ENCODE measurements at places on chromosomes 1 and 21. TPM values are rescaled to one million over a fixed set of nuclear protein-coding genes. Genes with fewer than 3 reads are reported as not detected.

DNA sequence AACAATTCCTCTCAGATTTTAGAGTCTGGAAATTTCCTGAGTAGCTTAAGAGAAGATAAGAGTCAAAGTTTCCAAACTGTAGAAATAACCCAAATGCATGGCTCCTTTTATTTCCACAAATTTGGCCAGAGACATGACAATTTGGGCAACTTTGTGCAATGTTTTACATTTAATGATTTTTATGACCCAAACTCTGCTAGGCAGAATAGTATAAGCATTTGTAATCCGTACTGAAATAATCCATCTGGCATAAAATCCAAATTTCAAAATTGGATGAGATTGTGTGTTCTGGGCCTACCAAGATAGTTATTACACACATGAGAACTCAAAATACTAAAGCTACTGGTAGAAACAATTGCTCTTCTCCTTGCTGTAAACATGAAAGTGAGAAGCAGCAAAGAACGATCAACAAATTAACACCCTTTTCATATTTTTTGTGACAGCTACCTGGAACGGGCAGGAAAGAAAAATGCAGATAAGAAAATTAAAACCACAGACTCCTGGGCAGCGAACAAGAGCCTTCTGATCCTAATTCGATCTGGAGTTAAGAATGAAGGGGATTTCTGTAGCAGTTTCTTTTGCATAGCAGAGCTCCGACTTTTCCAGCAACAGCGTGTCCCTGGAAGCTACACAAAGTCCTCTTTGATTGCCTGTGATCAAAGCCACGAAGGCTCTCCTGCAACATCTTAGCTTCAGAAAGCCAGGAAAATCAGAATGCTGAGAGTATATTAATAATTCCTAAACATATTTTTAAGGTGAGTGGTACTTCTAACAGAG, 191.2 kb downstream of the GRIK1 start:
- no peak for DNase-seq

Gene HTR1D
- total RNA-seq: not detected

GRCh38 chr1:108537976-108538375, 21.9 kb upstream of the EEIG2 start:
- no peak for DNase-seq

- no peak for DNase-seq
Observed at GRCh38 chr21:34504595-34504994, 7.4 kb downstream of the KCNE1 start.

- DNase-seq: no peak
Observed at GRCh38 chr1:30001011-30001731, 722.2 kb downstream of the MATN1 start.

Gene OR14A2
- not detected for total RNA-seq

Gene LORICRIN
- not detected for total RNA-seq

Gene NUP210L
- total RNA-seq: 0.05 TPM

Gene S100B
- total RNA-seq: 37.3 TPM

- DNase-seq: no peak
Observed at GRCh38 chr1:243495442-243496186, 239.8 kb downstream of the SDCCAG8 start.

Gene RNASEL
- 3.4 TPM for total RNA-seq

GRCh38 chr1:243413431-243414151, 157.8 kb downstream of the SDCCAG8 start:
- no peak for DNase-seq

DNA sequence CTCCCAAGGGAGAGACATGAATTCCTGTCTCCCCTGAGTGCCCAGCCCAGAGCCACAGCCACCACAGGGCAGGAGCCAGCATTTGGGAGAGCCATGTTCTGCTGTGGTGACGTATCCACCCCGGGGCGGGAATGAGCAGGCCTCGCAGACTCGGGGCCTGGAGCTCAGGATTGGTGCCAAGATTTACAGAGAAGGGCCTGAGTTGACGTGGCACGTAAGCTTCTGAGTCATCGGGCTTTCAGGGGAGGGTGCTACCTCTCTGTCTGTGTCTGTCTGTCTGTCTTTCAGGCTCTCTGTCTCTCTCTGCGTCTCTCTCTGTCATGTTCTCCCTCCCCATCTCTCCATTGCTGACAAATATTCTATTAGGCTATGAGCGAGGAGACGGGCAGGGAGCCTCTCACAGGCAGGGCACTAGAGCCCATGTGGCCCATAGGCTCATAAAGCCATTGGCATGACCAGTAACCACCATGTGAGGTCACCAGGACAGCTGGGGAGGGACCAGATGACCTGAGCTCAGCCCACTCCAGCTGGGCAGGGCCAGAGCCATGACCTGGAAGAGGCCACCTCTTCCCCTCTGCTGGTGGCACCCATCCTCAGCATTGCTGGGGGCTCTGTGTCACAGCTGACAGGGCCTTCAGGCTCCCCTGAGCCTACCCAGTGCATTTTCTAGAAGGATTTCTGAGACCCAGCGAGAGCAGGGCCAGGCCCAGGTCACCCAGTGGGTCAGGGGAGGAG, 300.0 kb upstream of the VAMP3 start:
- no peak for DNase-seq

- DNase-seq: no peak
Observed at GRCh38 chr1:92538413-92539061, 51.8 kb upstream of the GFI1 start.

DNA sequence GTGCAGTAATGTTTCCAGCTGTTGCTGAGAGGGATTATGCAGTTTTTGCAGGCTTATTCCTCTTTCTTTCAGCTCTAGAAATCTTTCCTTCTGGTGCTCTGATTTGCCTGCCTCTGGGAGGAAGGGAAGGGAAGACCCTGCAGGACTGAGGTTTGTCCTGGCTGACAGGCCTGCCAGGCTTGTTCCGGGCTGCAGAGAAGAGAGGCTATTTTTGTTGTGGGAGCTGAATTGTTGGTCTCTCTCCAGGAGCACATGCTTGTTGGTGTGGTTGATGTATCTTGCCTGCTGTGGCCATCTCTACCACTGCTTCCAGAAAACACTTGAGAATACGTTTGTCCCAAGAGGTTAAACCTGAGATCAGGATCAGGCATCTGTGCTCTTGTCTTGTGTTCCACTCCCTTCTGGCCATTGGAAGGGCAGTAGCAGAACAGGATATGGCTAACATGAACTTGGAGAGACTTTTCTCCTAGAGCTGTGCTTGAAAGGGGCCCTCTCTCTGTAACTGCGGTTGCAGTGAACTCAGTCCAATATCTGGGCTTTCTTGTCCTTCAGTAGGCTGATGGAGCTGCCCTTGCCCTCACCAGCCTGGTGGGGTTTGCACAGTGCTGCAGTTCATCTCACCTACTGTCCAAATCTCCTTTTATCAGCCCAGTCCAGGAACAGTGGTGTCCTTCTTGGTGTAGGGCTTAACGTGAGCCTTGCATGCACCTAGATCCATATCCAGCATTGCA, 21.5 kb upstream of the SLC25A34 start:
- DNase-seq: no peak

DNA sequence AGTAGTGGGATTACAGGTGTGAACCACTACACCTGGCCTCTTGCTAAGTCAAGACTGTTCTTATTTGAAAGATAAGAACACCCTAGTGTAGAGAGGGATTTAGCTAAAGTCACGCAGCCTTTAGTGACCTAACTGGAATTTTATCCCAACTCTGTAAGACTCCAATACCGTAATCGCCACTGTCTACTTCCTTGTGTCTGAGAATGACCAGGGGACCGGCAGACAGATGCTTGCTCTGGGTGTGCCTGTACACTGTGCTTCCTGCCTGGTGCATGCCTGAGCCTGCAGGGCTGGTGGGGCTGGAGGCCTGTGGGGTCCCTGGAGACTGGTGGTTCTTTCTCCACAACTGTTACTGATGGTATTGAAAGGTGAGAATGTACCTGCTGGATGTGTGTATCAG, 15.3 kb downstream of the MFSD2A start:
- DNase-seq: no peak

- DNase-seq: no peak
Observed at GRCh38 chr1:85911742-85912141, 203.5 kb upstream of the ZNHIT6 start.

Gene KCNK1
- total RNA-seq: 0.56 TPM

- no peak for DNase-seq
Observed at GRCh38 chr1:201302163-201303152, 19.2 kb downstream of the PKP1 start.

DNA sequence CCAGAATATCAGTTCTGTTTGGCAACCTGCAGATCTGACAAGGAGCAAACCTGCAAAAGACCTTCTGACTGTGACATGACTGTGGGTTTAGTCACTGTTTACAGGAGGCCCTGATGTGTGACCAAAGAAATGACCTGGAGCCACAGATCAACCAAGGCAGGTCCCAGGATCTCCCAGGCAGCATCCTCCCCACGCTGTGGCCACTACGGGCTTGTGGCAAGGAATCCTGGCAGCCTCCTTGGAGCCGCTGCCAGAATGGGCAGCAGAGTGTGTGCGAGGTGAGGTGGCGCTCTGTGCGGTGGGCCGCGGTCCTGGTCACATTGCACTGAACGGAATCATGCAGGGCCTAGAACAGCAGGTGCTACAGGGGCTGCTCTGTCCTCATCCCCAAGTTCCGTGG, 15.9 kb downstream of the MCM3AP start:
- DNase-seq: no peak

Gene TOMM20
- total RNA-seq: 150 TPM

DNA sequence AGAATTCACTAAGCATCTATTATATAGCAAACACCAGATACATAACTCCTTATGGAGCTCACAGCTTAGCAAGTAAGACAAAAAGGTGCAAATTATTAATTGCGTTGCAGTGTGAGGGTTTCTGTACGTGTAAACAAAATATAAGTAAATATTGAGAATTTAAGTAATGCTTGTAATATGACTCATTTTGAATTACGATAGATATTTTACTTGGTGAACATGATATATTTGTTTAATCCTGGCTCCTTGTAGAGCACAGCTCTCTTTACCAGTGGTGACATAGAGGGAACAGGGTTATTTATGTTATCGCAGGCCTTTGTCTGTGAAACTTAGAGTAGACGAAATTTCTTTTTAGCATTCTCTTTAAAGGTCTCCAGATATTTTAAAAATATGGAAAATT, 36.4 kb downstream of the LYPLAL1 start:
- DNase-seq: no peak

DNA sequence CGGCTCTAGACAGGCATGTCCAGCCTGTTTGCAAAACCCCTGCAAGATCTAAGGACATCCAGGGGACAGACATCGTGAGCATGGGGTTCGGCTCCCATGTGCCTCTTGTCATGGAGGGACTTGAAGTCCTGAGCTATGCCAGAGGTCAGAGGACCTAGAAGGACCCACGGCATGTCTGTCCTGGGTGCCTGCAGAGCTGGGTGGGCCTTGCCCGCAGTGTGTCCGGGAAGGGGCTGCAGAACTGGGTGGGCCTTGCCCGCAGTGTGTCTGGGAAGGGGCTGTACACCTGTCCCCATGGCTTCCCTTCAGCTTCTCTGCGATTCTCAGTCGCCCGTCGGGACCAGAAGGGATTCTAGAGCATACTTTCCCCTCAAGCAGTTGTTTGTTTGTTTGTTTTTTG, 20.0 kb upstream of the TRAPPC10 start:
- DNase-seq: no peak

Gene SPATA17
- 2.5 TPM for total RNA-seq

DNA sequence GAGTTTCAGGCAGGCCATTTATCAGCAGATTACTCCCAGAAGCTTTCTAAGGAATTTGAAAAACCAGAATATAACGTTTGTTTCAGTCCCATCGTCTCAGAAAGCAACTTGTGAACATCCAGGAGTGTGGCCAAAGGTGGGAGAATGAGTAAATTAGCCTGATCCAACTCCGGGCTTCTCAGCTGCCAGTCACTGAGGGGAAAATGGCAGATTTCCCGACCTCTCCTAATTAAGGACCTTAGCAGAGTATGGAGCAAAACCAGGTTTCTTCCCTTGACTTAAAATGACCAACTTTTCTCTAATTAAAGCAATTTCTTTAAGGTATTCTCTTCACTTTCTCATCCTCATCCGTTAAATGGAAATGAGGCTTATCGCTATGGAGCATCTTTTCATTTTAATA, 1.0 kb downstream of the CORT start:
- DNase-seq: no peak

GRCh38 chr21:31182231-31183140, 144.2 kb upstream of the KRTAP19-8 start:
- DNase-seq: no peak

Gene TSPAN1
- total RNA-seq: not detected

- DNase-seq: no peak
Observed at GRCh38 chr1:116375887-116376728, 3.1 kb downstream of the ATP1A1 start.

Gene TRNP1
- total RNA-seq: 18.7 TPM

DNA sequence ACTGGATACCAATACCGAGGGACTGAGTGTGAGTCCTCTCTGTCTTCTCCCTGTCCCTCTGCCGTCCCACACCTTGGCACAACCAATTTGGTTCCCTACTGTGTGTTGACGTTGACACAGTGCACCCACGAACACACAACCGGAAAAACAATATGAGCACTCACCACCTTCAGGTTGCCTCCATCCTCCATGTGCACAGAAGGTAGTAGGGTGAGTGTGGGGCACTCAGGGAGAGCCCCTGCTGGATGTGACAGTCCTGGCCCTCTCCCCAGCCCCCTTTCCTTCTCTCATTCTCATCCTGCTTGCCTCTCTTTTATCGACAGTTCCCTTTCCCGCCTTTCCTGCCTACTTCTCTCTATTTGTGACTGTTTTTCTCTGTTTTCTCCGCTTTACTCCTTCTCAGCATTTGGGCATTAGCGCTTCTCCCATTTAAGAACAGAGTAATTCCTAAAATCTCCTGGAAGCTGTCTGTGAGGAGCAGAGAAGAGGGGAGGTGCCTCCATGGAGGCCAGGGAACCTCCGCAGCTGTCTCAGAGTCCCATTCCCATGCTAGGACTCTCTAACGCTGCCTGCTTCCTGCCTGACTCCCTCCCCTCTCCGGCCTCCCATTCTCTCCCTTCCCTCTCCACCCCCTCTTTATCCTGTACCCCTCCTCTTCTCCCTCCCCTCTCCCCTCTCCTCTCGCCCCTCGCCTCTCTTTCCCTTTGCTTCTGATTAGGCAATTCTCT, 16.4 kb downstream of the CADM3 start:
- DNase-seq: no peak

DNA sequence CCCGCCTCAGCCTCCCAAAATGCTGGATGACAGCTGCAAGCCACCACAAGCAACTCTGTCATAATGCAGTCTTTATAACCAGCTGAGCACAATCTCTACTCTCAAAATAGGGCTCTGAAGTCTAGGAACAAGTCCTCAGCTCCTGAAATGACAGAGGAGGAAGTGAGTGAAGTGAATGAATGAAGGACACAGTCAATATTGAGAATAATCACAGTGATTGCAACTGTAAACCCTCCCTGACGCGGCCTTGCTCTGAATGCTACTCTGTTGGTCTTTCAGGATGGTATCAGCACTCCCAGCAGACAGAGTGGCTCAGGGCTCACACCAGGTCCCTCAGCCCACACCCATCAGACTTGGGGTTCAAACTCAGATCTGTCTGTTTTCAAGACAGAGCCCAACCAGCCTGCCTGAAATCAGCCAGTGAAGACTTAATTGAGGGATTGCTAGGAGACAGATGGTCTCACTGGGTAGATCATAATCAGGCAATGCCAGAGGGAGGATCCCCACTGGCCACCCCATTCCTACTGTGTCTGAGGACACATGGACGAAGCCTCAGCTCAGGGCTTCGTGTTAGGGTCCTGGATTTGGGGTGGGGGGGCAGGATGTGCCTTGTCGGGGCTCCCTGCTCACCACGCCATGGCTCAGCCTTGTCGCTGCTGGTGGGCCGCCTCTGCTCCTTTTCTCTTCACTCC, 20.9 kb downstream of the RNF187 start:
- DNase-seq: no peak

Gene OR2T35
- total RNA-seq: not detected
